ENCODE measurements at places on chromosomes 7 and 10. TPM values are rescaled to one million over a fixed set of nuclear protein-coding genes. Genes with fewer than 3 reads are reported as not detected.

Gene GTPBP10
- total RNA-seq = 22.7 TPM

Gene LBX1
- total RNA-seq = not detected

Gene UBE2D1
- total RNA-seq = 23.0 TPM

Gene FAM149B1
- 6.6 TPM for total RNA-seq

Gene SMURF1
- total RNA-seq = 24.1 TPM

Gene CCL24
- not detected for total RNA-seq

Gene TMEM236
- total RNA-seq = 0.12 TPM

Gene OPN4
- total RNA-seq = not detected

Gene PNLIPRP3
- total RNA-seq = not detected

Gene ENTPD1
- not detected for total RNA-seq

Gene STEAP2
- 3.8 TPM for total RNA-seq

Gene CPSF4
- total RNA-seq = 45.7 TPM

Gene TAC1
- not detected for total RNA-seq

Gene ANKRD2
- 2.5 TPM for total RNA-seq

Gene USP6NL
- total RNA-seq = 11.3 TPM

Gene ANKRD16
- 10.8 TPM for total RNA-seq

Gene C10orf120
- not detected for total RNA-seq

Gene TAS2R41
- total RNA-seq = not detected

Gene MRLN
- not detected for total RNA-seq

Gene TMEM140
- total RNA-seq = 1.0 TPM

Gene TBC1D12
- total RNA-seq = 4.5 TPM

Gene PALD1
- total RNA-seq = 6.5 TPM

Gene CALML5
- not detected for total RNA-seq

Gene LEP
- total RNA-seq = not detected

Gene CUL1
- 64.5 TPM for total RNA-seq

Gene FZD8
- 5.0 TPM for total RNA-seq

Gene CNTNAP2
- total RNA-seq = 0.03 TPM

All from A549 treated with CpdA at 1 μM for 4 hours (cell line).